Endothelial cell of umbilical vein (primary cell): ENCODE measurements at places on chromosomes 1 and 21. TPM values are rescaled to one million over a fixed set of nuclear protein-coding genes. Genes with fewer than 3 reads are reported as not detected.

DNA sequence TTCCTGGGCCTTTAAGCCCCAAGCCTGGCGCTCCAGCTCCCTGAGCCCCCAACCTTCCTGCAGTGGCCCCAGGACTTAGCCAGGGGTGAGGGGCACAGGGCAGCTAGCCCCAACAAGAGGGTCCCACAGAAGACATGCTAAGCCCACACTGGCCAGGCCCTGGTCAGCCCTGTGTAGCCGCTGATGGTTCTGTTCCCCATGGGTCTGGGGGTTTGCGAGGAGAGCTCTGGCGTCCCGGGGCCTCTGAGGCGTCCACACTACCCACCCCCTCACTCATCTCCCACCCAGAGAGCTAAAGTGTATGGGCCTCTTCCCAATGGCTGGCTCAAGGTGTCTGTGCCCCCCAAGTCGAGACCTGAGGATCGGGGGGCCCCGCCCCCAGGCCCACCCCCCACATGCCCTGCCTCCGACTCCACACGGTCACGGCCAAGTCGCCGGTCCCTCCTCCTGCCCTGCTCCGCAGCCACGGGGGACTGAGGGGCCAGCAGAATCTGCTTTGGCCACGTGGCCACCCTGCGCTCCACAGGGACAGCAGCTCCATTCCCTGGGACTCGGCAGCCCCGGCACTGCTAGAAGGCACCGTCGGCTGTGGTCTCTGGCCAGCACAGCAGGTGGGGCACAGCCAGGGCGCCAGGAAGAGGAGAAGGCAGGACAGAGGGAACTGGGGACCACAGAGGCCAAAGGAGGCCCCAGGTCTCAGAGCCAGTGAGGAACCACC, 7.8 kb downstream of the TNFRSF18 start:
- H3K27ac ChIP-seq = no peak overlapping the region
- H3K36me3 ChIP-seq = no peaks in the 10 kb centered on the region
- no peaks in the 10 kb centered on the region for H3K27me3 ChIP-seq
- H3K4me1 ChIP-seq = no peaks in the 10 kb centered on the region
- H3K4me3 ChIP-seq = no peak overlapping the region
- DNase-seq = no peak

GRCh38 chr1:156048663-156049258, 4.8 kb downstream of the UBQLN4 start:
- peak; percentile 17 for DNase-seq
- H3K27me3 ChIP-seq = no peaks in the 10 kb centered on the region
- H3K36me3 ChIP-seq = peaks cover 10% of the 10 kb centered on the region

DNA sequence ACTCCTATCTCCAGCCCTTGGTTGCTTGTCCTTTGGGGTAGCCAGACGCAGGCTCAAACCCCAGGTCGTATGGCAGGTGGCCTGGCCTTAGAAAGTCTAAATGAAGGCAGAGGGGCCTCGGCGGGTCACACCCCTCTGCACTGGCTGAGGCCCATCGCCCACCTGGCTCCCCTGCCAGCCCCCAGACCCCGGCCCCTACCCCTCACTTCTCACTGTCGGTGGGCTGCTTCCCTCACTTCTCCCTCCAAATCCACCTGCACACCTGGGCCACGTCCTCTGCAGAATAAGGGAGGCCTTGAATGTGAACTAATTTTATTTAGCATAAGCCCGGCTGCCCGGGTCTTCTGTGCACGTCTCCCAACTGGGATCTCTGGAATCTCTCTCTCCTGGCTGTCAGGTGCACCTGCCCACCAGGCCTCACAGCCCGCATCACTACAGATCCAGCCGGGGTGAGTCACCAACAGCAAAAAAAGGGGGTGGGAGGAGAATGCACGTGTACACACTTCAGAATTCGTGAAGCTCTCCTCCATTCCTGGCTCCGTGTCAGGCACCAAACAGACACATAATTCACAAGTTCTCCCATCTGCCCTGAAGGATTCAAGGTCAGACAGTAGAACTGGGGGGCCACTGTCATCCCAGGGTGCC, 107.5 kb upstream of the SIM2 start:
- no peaks in the 10 kb centered on the region for H3K27me3 ChIP-seq
- no peak for DNase-seq
- no peak overlapping the region for H3K4me3 ChIP-seq

GRCh38 chr1:101407505-101408211, 170.8 kb downstream of the S1PR1 start:
- H3K27ac ChIP-seq = no peak overlapping the region
- no peaks in the 10 kb centered on the region for H3K36me3 ChIP-seq
- DNase-seq = no peak
- no peaks in the 10 kb centered on the region for H3K27me3 ChIP-seq
- peaks cover 19% of the 10 kb centered on the region for H3K4me1 ChIP-seq

- no peak overlapping the region for H3K27ac ChIP-seq
- DNase-seq = no peak
- no peaks in the 10 kb centered on the region for H3K27me3 ChIP-seq
- H3K4me1 ChIP-seq = no peaks in the 10 kb centered on the region
Observed at GRCh38 chr1:5645135-5645399, 347.2 kb downstream of the NPHP4 start.

DNA sequence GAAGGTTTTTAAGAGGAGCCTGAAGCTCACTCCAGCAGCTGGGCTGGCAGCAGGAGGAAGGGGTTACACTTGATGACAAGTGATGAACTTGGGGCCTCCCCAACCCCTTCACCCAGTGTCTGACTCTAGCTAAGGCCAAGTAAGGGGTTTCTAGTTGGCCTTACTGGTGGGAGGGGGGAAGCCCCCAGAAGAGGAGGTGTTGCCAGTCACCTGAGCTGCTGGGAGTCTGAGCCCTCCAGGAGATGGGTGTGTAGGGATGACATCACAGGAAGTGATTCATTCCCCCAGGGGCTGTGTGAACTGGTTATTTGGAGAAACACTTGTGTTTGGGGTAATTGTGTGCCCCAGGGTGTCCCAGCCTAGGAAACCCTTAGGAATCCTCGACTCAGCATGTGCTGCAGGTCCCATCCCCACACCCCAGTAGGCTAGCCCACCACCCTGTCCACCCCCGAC, 3.1 kb downstream of the PADI1 start:
- H3K4me3 ChIP-seq = no peak overlapping the region
- H3K27ac ChIP-seq = no peak overlapping the region
- no peaks in the 10 kb centered on the region for H3K27me3 ChIP-seq

ARHGEF11 gene
- total RNA-seq = 27.2 and 28.0 TPM in 2 replicates

DNA sequence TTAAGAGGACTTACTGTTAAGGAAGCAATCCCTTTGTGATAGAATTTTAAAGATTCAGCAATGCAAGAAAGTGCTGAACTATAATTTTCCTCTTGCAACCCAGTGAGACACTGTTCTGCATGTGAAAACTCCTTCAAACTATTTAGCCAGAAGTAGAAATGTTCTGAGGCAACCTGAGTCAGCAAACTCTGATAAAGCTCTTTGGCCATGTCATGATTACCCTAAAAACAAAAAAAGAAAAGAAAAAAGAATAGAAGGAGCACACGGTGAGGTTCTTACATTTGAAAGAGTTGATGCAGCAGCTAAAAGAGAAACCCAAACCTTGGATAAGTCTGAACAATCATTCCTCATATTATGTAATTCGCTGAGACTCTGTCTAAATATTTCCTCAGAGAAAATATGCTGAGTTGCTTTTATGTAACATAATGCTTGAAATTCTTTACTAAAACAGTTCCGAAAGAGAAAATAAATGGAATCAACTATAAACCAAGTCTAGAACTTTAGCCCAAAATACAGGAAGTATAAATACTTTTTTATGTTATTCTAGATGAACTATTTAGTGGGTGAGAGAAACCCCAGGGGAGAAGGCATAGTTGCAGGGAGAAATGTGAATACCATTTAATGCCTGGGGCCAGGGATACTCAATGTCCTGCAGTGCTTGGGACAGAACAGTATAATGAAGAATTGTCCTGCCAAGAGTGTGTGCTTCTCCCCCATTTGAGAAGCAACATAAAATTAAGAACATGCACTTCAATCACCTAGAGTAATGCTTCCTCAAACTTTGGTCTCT, 60.0 kb downstream of the INTS7 start:
- peaks cover 2% of the 10 kb centered on the region for H3K36me3 ChIP-seq
- no peak overlapping the region for H3K4me3 ChIP-seq
- no peaks in the 10 kb centered on the region for H3K27me3 ChIP-seq
- no peak for DNase-seq
- H3K4me1 ChIP-seq = no peaks in the 10 kb centered on the region
- H3K27ac ChIP-seq = no peak overlapping the region

- no peaks in the 10 kb centered on the region for H3K27me3 ChIP-seq
- H3K4me1 ChIP-seq = no peaks in the 10 kb centered on the region
- H3K4me3 ChIP-seq = no peak overlapping the region
- peak; percentile 38 for DNase-seq
- no peak overlapping the region for H3K27ac ChIP-seq
- H3K36me3 ChIP-seq = no peaks in the 10 kb centered on the region
Observed at GRCh38 chr1:61119085-61119484, 36.7 kb downstream of the NFIA start.

NHLH1 gene
- total RNA-seq = 0.16 and 0.46 TPM in 2 replicates

- no peak overlapping the region for H3K27ac ChIP-seq
- H3K4me1 ChIP-seq = peaks cover 5% of the 10 kb centered on the region
- DNase-seq = peak; percentile 65
- H3K4me3 ChIP-seq = no peak overlapping the region
Observed at GRCh38 chr1:203440771-203441170, 34.8 kb upstream of the PRELP start.
